Thoracic aorta (tissue), 2 donors: ENCODE measurements at places on chromosomes 11 and 22. TPM values are rescaled to one million over a fixed set of nuclear protein-coding genes. Genes with fewer than 3 reads are reported as not detected.

- DNase-seq = no peak
- H3K36me3 ChIP-seq = peaks cover 13% of the 10 kb centered on the region
- H3K4me3 ChIP-seq = no peak overlapping the region
These were observed 49.7 kb upstream of the ARFGAP3 start for GRCh38 chr22:42906605-42907348.

DNA sequence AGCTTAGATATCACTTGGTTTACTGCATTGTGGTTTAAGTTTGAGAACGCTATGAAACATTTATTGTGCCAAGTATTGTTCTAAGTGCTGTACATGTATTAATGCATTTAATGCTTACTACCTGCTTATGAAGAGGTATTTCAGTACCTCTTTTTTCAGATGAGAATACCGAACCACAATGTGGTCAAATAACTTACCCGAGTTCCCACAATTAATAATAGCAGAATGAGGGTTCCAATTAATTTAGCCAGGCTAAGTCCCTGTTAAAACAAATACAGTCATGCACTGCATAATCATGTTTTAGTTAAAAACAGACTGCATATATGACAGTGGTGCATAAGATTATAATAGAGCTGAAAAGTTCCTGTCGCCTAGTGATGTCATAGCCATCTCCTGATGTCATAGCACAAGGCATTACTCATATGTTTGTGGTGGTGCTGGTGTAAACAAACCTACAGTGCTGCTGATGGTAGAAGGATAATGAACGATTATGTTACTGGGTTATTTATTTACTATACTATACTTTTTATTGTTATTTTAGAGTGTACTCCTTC, 4.3 kb downstream of the ZC3H12C start:
- H3K36me3 ChIP-seq = no peaks in the 10 kb centered on the region
- peaks cover 23% of the 10 kb centered on the region for H3K4me1 ChIP-seq
- DNase-seq = no peak
- no peak overlapping the region for H3K27ac ChIP-seq
- no peaks in the 10 kb centered on the region for H3K27me3 ChIP-seq

The INS gene
- total RNA-seq = not detected

The SERHL2 gene
- not detected for total RNA-seq

The FGF4 gene
- not detected for total RNA-seq

DNA sequence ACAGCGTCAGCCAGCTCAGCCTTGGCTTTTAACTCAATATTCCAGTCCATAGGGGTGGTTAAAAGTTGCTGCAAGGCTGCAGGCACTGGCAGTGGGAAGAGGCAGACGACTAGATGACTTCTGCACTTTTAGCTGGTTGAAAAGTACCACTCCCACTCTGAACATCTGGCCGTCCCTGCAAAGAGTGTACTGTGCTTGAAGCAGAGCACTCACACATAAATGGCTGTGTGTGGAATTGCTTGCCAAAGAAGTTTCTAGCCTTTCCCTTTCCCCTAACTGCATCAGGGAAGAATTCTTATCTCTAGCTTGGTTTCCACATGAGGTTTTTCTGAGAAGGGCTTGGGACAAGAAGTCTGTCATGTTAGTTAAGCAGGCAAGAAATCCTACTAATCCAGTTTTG, 5.1 kb upstream of the PHLDB1 start:
- no peak overlapping the region for H3K4me3 ChIP-seq
- peaks cover 27% of the 10 kb centered on the region for H3K4me1 ChIP-seq
- peaks cover 41% of the 10 kb centered on the region for H3K36me3 ChIP-seq
- H3K27me3 ChIP-seq = no peaks in the 10 kb centered on the region
- no peak for DNase-seq

The PLA2G3 gene
- total RNA-seq = not detected

GRCh38 chr22:45769569-45770210, 98.1 kb downstream of the ATXN10 start:
- no peak for DNase-seq
- no peak overlapping the region for H3K27ac ChIP-seq
- H3K27me3 ChIP-seq = no peaks in the 10 kb centered on the region

The CARD18 gene
- total RNA-seq = not detected

The C1QTNF6 gene
- 1.9 TPM for total RNA-seq

The FLRT1 gene
- total RNA-seq = not detected

DNA sequence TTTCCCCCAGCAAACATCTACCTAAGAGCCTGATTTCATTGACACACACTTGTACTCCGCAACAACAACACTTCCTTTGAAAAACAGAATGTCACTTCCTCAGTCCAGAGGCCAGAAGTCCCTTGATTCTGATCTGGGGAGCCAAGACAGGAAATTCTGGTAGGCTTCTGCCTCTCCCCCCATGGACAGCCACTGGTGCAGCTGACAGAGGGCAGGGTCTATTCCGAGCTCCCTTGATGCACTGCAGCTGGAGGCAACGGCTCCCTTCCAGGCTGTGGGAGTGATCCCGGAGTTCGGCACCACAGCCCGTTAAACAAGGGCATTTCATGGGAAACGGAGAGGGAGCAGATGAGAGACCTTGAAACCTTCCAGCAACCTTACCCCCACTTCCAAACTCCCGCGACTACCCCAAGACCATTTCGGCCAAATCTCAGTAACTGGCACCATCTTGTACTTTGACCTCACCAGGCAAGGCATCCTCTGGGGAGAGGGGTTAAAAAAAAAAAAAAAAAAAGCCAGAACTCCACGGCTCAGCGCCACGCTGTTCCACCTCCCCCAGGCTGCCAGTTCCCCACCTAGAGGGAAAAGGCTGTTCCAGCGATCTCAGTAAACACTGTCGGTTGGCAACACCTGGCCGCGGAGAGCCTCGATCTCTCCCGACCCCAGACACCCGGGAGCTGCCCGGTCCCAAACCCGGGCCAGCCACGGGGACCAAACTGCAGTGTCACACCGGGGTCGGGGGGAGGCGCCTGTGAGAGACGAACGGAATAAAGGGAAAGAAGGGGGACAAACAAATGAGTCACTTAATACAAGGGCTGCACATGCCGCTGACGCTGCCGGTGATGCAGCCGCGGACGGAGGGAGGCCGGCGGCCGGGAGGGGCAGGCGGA, 1.1 kb downstream of the GAB2 start:
- DNase-seq = peak; percentile 81
- H3K4me3 ChIP-seq = peak overlapping the region; percentile 85
- H3K27me3 ChIP-seq = no peaks in the 10 kb centered on the region
- peak overlapping the region; percentile 99 for H3K27ac ChIP-seq
- peaks cover 13% of the 10 kb centered on the region for H3K4me1 ChIP-seq
- H3K36me3 ChIP-seq = no peaks in the 10 kb centered on the region

DNA sequence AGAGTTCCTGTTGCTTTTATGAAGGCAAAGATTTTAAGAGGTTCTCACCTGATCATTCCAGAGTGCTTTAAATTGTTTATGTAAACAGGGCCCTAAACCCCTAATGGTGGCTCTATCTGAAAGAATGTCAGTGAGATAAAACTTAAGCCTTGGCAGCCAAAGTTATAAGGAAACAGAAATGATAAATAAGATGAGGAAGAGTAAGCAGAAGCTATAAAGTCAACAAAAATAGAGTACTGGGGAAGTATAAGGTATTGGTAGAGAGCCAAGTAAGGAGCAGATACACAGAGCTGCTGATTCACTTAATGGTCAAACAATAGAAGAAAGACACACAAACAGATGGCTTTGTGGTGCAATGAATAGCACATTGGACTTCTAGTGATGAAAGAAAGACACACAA, 37.9 kb downstream of the TMPRSS5 start:
- H3K27ac ChIP-seq = no peak overlapping the region
- H3K27me3 ChIP-seq = no peaks in the 10 kb centered on the region
- H3K4me3 ChIP-seq = no peak overlapping the region
- peaks cover 24% of the 10 kb centered on the region for H3K4me1 ChIP-seq
- no peaks in the 10 kb centered on the region for H3K36me3 ChIP-seq

The POU2AF2 gene
- total RNA-seq = not detected

- H3K4me1 ChIP-seq = peaks cover 8% of the 10 kb centered on the region
- no peak for DNase-seq
- H3K27ac ChIP-seq = no peak overlapping the region
- H3K27me3 ChIP-seq = no peaks in the 10 kb centered on the region
- no peaks in the 10 kb centered on the region for H3K36me3 ChIP-seq
These were observed 42.1 kb upstream of the KLHL35 start for GRCh38 chr11:75474878-75475766.

The GVQW3 gene
- total RNA-seq = 3.2 TPM

The GRK3 gene
- total RNA-seq = 4.6 TPM

DNA sequence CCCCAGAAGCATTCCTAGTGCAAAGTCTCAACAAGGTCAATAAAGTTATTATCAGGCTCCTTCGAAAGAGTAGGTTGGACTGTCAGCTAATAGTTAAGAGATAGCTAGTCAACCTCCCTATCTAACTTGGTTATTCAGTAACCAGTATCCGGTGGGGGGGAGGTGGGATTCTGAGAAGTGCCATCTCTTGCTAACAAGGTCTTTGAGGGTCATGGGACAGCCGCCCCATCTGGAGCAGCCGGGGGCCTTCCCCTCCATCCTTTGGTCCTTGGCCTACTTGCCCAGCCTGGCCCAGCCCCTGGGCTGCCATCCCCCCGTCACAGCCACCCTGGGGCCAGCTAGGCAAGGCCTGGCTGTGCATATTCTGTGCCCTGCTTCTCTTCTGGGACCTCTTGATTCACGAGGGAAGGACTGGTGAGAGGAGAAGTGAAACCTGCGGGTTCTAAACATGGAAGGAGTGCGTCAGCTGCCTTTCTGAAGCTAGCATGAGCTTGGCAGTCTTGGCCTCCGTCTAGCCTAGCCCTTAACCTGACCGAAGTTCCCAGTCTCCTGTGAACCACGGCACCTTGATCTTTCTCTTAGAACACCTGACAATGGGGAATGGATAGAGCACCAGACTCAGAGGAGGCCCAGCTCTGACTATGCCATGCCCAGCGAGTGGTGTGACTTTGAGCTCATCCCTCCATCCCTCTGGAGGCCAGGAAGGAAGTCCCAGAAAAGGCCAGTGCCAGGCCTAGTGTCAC, 9.3 kb downstream of the SLC37A2 start:
- H3K36me3 ChIP-seq = no peaks in the 10 kb centered on the region
- no peak overlapping the region for H3K27ac ChIP-seq
- H3K4me1 ChIP-seq = peaks cover 3% of the 10 kb centered on the region
- H3K4me3 ChIP-seq = no peak overlapping the region
- DNase-seq = no peak
- H3K27me3 ChIP-seq = no peaks in the 10 kb centered on the region

The FAU gene
- total RNA-seq = 365 TPM

GRCh38 chr11:58506935-58507334, 970 bp downstream of the OR5B21 start:
- no peaks in the 10 kb centered on the region for H3K36me3 ChIP-seq
- no peak for DNase-seq
- no peak overlapping the region for H3K27ac ChIP-seq
- no peaks in the 10 kb centered on the region for H3K4me1 ChIP-seq
- no peak overlapping the region for H3K4me3 ChIP-seq

DNA sequence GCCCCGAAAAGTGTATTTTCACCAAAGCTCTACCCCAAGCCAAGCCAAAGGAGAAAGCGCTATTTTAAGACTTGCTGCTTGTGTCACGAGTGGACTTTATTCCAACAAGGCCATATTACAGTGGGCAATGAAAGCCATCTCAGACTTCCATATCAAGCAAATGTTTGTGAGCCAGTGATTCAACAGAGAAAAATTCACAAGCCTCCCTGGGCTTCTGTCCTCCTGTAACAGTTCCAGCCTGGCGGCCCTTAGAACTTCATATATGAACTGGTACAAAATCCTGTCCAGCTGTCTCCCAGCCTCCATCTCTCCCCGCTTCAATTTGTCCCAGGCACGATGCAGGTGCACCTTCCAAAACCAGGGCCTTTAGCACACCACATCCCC, 11.2 kb downstream of the LARGE1 start:
- peaks cover 25% of the 10 kb centered on the region for H3K4me1 ChIP-seq
- H3K4me3 ChIP-seq = peak overlapping the region; percentile 43
- peak overlapping the region; percentile 25 for H3K27ac ChIP-seq
- DNase-seq = peak; percentile 3
- no peaks in the 10 kb centered on the region for H3K27me3 ChIP-seq

GRCh38 chr22:39017596-39018365, 3.1 kb upstream of the APOBEC3D start:
- H3K4me1 ChIP-seq = peaks cover 12% of the 10 kb centered on the region
- H3K27ac ChIP-seq = no peak overlapping the region
- H3K4me3 ChIP-seq = no peak overlapping the region
- no peaks in the 10 kb centered on the region for H3K27me3 ChIP-seq

GRCh38 chr11:126113515-126113957, 50.9 kb upstream of the CDON start:
- peak overlapping the region; percentile 93 for H3K27ac ChIP-seq
- peak; percentile 87 for DNase-seq
- peaks cover 47% of the 10 kb centered on the region for H3K4me1 ChIP-seq
- H3K4me3 ChIP-seq = no peak overlapping the region

DNA sequence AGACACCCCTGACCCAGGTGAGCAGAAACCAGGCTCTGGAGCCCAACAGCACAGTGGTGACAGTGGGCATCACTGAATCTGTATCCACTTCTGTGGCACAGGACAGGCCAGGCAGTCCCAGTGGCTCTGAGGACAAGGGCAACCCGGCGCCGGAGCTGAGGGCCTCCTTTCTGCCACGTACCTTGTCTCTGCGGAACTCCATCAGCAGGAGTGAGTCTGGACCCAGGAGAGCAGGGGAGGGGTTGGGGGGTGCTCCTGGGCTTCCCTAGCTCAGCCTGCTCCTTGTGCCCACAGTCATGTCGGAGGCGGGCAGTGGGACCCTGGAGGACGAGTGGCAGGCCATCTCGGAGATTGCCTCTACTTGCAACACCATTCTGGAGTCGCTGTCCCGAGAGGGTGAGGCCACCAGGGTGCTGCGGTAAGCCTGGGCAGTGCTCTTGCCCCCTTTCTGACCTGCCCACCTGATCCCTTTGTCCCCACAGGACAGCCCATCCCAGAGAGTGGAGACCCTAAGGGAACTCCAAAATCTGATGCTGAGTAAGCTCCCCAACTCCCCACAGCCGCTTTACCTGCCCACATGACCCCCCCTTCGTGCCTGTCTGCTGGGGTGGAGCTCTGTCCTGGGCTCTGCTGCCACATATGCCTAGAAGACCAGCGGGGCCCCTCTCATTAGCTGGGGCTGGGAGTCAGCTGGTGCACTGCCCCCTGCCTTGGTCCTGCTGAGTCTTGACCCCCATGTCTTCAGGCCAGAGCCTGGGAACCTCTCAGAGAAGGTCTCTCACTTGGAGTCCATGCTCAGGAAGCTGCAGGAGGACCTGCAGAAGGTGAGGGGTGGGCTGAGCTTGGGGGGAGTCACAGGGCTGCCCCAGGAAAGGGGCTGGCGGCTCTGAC, 12.0 kb downstream of the SIPA1 start:
- H3K4me1 ChIP-seq = peaks cover 18% of the 10 kb centered on the region
- H3K27ac ChIP-seq = no peak overlapping the region
- peaks cover 29% of the 10 kb centered on the region for H3K36me3 ChIP-seq
- H3K27me3 ChIP-seq = no peaks in the 10 kb centered on the region
- DNase-seq = no peak
- no peak overlapping the region for H3K4me3 ChIP-seq

- no peaks in the 10 kb centered on the region for H3K27me3 ChIP-seq
- no peaks in the 10 kb centered on the region for H3K4me1 ChIP-seq
- no peaks in the 10 kb centered on the region for H3K36me3 ChIP-seq
- H3K27ac ChIP-seq = no peak overlapping the region
- no peak for DNase-seq
- H3K4me3 ChIP-seq = no peak overlapping the region
These were observed 115.7 kb downstream of the NTM start for GRCh38 chr11:131486100-131486499.
